ENCODE measurements at places on chromosomes 4 and X. TPM values are rescaled to one million over a fixed set of nuclear protein-coding genes. Genes with fewer than 3 reads are reported as not detected.

The EPHA5 gene
- not detected for total RNA-seq

The LRIT3 gene
- not detected for total RNA-seq

The NAA15 gene
- total RNA-seq: 55.8 TPM

The SHROOM4 gene
- total RNA-seq: not detected

The MND1 gene
- total RNA-seq: not detected

The TRMT10A gene
- 0.90 TPM for total RNA-seq

The USP17L19 gene
- not detected for total RNA-seq

The S100P gene
- 1.1 TPM for total RNA-seq

The CUL4B gene
- total RNA-seq: 30.0 TPM

The MAGIX gene
- 0.31 TPM for total RNA-seq

The ADH1B gene
- not detected for total RNA-seq

The TMSB4X gene
- total RNA-seq: 2,465 TPM

The CYLC1 gene
- not detected for total RNA-seq

The CENPVL2 gene
- total RNA-seq: not detected

The FGB gene
- not detected for total RNA-seq

The FATE1 gene
- not detected for total RNA-seq

The RAB33A gene
- 9.7 TPM for total RNA-seq

The TMEM185A gene
- total RNA-seq: 11.3 TPM

The RASL11B gene
- 0.64 TPM for total RNA-seq

The SLC49A3 gene
- total RNA-seq: 0.73 TPM

The COX7B2 gene
- total RNA-seq: not detected

The CXCL11 gene
- total RNA-seq: not detected

The PHOX2B gene
- total RNA-seq: not detected

The PAGE1 gene
- total RNA-seq: not detected

The RASSF6 gene
- not detected for total RNA-seq

The CT83 gene
- total RNA-seq: not detected

The RAI2 gene
- 1.9 TPM for total RNA-seq

The PCDH18 gene
- total RNA-seq: not detected

The GPM6B gene
- total RNA-seq: not detected

The ARAP2 gene
- total RNA-seq: 91.0 TPM

The KLF8 gene
- 0.67 TPM for total RNA-seq

The DDX53 gene
- total RNA-seq: not detected

The ATP1B4 gene
- not detected for total RNA-seq

The RGN gene
- total RNA-seq: not detected

The GAGE13 gene
- not detected for total RNA-seq

The ARHGEF38 gene
- total RNA-seq: not detected

The CHRDL1 gene
- not detected for total RNA-seq

The TBC1D8B gene
- total RNA-seq: 0.35 TPM

The TAF7L gene
- not detected for total RNA-seq

The CBR4 gene
- total RNA-seq: 6.0 TPM

The HERC5 gene
- 13.5 TPM for total RNA-seq

The GRXCR1 gene
- not detected for total RNA-seq

The TASL gene
- total RNA-seq: 0.31 TPM

The RASGEF1B gene
- 110 TPM for total RNA-seq

The GAK gene
- 161 TPM for total RNA-seq

The ZBTB49 gene
- 15.9 TPM for total RNA-seq

The SH3RF1 gene
- total RNA-seq: not detected
